ENCODE measurements at places on chromosomes 7 and 10. TPM values are rescaled to one million over a fixed set of nuclear protein-coding genes. Genes with fewer than 3 reads are reported as not detected.

The PRSS37 gene
- total RNA-seq, result not detected

The SYT15 gene
- 1.2 TPM for total RNA-seq

The C10orf90 gene
- 0.85 TPM for total RNA-seq

The C7orf33 gene
- not detected for total RNA-seq
